ENCODE measurements at places on chromosomes 1 and 21.

GRCh38 chr1:244106176-244106575 lies 55.1 kb downstream of the ZBTB18 start:
- DNase-seq, result no peak

GRCh38 chr1:232891071-232891470 lies 59.3 kb upstream of the NTPCR start:
- peak; percentile 88 for DNase-seq

DNA sequence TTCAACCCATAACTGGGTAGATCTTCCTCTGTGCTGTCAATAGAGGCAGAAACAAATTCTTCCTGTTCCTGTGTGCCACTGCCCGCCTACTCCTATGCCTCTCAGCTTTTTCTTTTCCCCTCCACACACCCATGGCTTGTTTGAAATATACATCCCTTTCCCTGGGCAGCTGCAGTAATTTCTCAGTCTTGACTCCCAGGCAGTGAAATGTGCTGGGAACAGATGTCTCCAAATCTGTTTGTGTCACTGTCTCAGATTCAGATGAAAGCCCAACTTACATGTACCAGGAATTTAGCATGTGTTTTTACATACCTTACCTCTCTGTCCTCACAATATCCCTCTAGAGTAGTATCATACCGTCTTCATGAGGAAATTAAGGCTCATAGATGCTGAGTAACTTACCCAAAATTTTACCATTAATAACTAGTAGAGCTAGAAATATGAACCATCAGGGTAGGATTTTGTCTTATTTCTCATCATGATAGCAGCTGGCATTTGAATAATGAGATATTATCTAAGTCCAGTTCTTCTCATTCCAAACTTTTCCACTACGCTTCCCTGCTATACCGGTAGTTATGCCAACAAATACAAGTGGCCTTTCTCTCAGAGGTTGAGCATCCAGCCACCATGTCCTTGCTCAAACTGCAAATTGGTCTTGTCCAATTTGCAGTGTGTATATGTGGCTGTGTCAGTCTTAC lies 4.7 kb upstream of the VASH2 start:
- no peak for DNase-seq

GRCh38 chr1:195867638-195868037 lies 740.6 kb downstream of the KCNT2 start:
- no peak for DNase-seq

GRCh38 chr1:205488074-205488723 lies 16.3 kb upstream of the CDK18 start:
- DNase-seq, result peak; percentile 38

- peak; percentile 83 for DNase-seq
Observed at GRCh38 chr1:61254634-61255357, 172.4 kb downstream of the NFIA start.
